Caudate nucleus (tissue), 63 donors: ENCODE measurements at places on chromosomes 16 and 17.

GRCh38 chr17:49338883-49339282 is 23.2 kb downstream of the ZNF652 start:
- DNase-seq, result no peak

DNA sequence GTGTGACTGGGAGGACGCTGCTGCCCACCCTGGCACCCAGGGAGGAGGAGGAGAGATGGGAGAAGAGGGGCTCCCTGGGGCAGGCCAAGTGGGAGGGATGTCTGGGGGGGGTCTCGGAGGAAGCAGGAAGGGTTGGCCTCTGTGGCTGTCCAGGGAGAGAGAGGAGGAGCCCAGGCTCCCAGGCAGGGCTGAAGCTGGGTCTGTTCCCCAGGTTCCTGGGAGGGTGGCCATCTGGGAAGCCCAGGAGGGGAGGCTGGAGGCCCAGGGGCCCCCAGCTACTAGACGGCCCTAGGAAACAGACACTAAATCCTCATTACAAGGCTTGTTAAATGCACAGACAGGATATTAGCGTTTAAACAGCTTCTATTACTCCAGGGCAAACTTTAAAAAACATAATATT is 139.8 kb downstream of the ENGASE start:
- no peak for DNase-seq

DNA sequence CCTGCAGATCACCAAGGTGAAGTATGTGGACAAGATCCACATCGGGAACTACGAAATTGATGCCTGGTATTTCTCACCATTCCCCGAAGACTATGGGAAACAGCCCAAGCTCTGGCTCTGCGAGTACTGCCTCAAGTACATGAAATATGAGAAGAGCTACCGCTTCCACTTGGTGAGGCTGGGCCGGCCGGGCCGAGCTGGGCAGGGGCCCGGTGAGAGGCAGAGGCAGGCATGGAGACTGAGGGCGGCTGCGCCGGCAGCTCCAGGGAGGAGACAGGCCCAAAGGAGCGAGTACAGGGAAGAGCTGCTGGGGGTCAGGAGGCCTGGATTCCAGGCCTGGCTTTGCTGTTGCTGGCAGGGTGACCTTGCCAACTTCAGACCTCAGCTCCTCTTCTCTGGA is 8.3 kb downstream of the PRSS8 start:
- no peak for DNase-seq

DNA sequence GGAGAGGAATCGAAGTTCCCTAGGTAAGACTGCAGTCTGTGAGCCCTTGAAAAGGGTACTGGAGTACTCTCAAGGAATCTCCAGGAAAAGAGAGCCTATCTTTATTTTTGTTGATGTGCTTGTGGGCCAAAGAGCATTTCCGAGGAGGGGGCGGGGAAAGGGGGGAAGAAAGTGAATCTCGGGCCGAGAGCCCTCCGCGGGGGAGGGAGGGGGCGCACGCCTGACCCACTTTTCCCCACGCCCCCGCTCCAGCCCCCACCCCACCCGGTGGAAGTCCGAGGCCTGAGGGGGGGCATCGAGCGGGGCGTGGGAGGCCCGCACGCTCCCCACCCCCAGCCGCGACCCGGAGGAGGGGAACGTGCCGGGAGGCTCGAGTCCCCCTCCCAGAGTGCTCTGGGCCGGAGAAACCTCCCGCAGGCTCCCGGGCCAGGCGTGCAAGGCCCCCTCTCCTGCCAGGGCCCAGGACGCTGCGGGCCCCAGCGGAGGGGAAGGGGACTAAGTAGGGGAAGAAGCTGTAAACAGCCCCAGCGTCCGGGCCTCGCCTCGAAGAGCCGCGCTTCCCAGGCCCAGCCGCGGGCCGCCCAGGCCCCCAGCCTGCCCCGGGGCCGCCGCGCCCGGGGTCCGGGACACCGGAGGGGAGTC is 444 bp downstream of the HELZ start:
- no peak for DNase-seq

GRCh38 chr16:83116274-83116892 is 489.6 kb downstream of the CDH13 start:
- DNase-seq, result no peak

DNA sequence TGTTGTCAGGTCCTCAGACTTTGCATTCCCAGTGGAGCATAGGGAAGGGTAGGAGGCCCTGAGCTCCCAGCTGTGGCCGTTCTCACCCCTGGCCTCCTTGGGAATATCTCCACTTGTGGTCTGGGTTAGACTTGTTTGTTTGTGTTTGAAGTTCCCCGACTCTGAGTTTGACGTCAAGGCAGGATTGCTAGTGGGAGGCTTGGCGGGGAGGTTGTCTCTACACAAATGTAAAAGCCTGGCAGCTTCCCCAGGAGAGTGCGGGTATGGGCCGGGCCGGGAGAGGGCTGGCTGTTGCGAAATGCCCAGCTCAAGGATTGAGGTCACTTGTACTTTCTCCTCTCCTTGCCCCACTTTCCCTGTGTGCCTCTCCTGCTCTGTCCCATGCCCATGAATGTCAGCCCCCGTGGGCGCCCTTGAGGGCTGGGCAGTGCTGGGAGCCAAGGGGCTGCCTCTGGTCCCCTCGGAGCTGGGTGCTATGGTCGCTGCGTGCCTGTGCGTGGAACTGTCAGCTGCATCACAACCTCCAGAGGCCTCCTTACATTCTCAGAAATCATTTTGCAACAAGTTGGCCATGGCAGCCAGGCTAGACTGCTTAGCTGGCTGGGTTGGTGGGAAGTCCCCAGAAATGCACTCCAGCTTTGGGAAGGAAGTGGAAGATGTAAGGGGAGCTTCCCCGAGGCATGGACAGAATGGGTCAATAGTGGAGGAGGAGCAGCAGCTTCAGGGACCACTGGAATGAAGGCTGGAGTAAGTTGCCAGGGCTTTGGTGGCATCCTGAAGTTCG is 84.3 kb downstream of the KSR1 start:
- DNase-seq, result peak; percentile 38

DNA sequence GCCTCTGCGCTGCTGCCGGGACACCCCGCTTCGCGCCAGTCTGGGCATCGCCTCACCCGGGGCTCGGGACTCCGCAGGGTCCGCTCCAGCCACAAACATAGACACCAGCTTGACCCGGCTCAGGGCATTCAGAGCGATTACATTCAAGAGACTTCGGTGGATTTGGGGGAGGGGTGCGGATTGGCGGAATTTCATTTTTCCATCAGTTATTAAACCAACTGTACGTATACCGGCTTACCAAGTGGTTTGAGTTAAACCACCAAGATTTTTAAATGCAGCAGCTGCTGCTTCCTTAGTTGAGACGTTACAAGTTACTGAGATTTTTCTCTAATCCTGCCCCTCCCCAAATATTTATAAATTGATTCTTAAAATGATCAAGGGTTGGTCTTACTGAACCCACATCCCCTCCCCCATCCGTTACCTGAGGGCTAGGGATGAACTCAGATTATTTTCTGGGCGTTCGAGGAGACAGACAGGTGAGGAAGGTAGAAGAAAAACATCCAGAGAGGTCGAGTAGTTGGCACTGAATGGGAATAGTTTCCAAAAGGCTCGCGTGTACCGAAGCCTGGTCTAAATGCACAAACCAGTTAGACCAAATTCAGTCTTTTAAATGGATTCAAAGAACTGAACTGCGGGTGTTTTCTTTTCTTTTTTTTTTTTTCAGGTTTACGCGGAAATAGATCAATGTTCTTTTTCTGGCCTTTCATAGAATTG is 1.5 kb downstream of the CRHR1 start:
- DNase-seq, result no peak

DNA sequence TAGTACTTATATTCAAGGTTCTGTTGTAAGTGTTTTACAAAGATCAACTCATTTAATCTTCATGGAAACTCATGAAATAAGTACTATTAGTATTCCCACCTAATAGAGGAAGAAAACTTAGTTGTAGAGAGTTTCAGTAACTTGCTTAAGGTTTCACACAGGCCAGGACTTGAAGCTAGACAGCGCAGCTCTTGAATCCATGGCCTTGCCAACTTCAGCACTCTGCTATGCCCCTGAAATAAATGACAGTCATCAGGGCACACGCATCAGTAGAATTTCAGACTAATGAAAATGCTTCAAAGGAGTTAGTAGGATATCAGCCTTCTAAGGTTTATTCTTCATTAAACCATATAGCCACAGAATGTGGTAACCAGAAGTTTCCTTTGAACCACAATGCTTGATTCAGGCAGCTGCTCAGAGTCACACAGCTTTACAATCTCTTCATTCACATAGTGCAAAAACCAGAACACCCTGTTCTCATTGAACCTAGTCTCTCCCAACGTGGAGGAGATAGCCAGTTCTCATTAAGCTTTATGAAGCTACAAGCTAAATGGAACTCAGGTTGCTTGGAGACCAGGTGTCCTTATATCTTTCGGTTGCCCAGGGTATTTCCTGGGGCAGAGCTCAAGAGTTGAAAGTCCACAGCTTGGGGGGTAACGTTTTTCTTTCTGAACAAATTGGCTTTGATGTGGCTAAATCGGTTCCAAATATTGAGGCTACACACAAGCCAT is 39.7 kb downstream of the KCNJ2 start:
- no peak for DNase-seq

DNA sequence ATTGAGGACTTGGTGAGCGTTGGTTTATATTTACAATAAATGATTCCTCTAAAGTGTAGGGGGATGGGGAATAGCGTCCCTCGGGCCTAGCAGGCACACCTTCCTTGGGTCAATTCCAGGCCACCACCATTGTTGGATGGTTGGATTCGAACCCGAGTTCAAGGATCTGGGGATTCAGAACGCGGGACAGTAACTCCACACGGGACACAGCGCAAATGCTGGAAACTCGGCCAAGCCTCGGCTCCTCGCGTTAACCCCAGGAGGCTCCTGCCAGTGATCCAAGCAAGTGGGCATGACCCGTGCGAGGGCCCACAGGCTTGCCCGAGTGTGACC is 613 bp downstream of the B9D1 start:
- no peak for DNase-seq

DNA sequence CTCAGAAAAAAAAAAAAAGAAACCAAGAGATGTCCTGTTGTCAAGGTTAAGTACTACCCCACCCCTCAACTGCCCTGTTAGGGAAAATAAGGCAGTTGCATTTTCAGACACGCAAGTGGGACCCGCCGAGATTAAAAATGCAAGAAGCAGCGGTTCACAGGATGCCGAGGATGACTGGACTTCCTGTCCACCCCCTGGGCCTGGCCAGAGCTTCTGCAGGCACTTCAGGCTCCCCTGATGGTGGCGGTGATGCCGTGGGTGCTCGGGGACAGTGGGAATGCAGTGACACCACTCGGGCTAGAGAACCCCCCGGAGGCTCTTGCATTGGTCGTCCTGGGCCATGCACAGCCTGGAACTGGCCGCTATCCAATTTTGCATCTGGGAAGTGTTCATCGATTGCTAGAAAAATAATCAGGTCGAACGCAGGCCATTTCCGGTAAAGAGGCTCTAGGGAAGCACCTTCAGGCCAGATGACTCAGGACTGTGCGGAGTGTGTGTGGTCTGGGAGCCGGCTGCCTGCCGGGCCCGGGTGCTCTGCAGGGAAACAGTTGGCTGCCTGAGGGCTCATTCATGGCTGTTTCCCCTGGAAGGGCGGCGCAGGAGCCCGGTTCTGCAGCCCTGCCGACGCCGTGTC is 13.4 kb upstream of the CRISPLD2 start:
- no peak for DNase-seq

DNA sequence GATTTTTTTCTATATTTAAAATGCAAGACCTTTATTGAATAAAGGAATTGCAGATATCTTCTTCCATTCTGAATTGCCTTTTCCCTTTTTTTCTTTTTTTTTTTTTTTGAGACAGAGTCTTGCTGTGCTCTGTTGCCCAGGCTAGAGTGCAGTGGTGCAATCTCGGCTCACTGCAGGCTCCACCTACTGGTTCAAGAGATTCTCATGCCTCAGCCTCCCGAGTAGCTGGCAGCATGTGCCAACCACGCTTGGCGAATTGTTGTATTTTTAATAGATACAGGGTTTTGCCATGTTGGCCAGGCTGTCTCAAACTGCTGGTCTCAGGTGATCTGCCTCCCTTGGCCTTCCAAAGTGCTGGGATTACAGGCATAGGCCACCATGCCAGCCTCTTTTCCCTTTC is 151.5 kb downstream of the CEP112 start:
- no peak for DNase-seq

DNA sequence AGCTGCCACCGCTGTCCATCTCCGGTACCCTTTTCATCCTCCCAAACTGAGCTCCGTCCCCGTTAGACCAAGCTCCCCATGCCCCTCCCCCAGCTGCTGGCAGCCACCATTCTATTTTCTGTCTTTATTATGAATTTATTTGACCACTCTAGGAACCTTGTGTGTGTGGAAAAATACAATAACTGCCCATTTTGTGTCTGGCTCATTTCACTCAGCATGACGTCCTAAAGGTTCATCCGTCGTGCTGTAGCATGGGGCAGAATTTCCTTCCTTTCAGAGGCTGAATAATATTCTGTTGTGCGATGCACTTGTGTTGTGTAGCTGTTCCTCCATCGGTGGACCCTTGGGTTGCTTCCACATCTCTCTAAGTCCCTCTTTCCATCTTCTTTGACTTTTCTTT is 263.1 kb downstream of the SEC14L1 start:
- DNase-seq, result no peak

DNA sequence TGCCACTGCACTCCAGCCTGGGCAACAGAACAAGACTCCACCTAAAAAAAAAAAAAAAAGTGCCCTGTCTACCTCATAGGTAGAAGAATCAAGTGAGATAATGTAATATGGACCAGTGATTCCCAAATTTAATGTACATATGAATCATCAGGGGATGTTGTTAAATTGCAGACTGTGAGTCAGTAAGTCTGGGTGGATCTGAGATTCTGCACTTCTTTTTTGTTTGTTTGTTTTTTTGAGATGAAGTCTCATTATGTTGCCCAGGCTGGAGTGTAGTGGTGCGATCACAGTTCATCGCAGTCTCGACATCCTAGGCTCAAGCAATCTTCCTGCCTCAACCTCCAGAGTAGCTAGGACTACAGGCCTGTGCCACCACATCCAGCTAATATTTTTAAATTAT is 31.6 kb downstream of the HOXB1 start:
- DNase-seq, result no peak

GRCh38 chr16:47037396-47037745 is 63.9 kb upstream of the DNAJA2 start:
- DNase-seq, result no peak

- DNase-seq, result no peak
These were observed 4.4 kb downstream of the SOX9 start for GRCh38 chr17:72125226-72125651.

GRCh38 chr16:3909791-3910583 is 29.5 kb upstream of the CREBBP start:
- no peak for DNase-seq

DNA sequence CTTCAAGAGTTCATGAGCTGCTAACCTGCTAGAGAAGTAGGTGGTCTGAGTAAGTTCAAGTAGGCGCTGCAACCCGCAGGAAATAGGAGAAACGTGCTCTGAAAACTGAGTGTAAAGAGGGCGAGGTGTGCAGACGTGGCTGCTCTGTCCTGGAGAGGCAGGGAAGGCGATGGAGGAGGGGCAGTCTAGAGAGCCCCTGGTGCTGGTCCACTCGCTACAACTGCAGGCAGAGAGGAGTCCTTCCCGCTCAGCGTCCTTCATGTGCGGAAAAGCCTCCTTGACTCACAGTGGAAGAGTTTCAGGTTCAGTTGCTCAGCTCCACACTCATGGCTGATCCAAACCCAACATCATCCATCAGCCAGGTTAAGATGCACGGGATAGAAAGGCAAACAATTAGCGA is 12.1 kb downstream of the ABCA3 start:
- DNase-seq, result no peak

- no peak for DNase-seq
These were observed 59.8 kb upstream of the RBFOX3 start for GRCh38 chr17:79670537-79671084.
